ENCODE measurements at places on chromosomes 1 and 21. TPM values are rescaled to one million over a fixed set of nuclear protein-coding genes. Genes with fewer than 3 reads are reported as not detected.

RSBN1 gene
- total RNA-seq: 12.4 TPM

C1orf74 gene
- total RNA-seq: 5.7 TPM

- DNase-seq: peak; percentile 92
These were observed 98.8 kb downstream of the RASAL2 start for GRCh38 chr1:178192686-178193085.

DNA sequence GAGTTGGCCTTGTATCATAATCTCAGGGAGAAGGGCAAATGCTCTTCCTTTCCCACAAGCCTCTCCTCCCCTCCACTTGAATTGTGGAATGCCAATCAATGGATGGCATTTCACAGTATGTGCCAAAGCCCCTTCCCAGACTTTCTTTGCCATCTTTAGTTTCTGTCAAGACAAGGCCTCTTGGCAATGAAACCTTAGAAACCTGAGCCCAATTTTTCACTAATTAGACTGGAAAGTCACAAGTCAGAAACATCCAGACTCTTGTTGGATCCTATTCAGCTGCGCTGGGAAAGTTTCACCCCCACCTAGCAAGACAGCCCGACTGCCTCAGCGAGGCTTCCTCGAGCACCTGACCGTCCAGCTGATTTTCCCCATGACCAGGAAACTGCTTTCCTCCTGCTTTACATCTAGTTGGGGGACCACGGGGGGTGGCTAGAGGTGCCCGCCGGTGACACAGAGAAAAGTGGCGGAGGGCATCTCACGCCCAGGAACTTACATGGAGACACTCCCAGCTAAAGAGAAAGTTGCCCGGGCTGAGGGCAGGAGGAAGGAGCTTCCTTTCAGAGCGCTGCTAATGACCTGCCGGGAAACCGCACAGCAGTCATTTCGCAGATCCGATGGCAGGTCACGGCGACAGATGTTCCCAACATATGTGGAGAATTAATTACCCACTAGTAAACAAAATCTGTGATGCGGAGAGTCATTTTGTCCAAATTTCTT is 302.6 kb upstream of the RRP15 start:
- DNase-seq: no peak

- DNase-seq: peak; percentile 39
These were observed 1.0 kb downstream of the CDKN2C start for GRCh38 chr1:50970931-50971582.

AMPD1 gene
- total RNA-seq: not detected

DNA sequence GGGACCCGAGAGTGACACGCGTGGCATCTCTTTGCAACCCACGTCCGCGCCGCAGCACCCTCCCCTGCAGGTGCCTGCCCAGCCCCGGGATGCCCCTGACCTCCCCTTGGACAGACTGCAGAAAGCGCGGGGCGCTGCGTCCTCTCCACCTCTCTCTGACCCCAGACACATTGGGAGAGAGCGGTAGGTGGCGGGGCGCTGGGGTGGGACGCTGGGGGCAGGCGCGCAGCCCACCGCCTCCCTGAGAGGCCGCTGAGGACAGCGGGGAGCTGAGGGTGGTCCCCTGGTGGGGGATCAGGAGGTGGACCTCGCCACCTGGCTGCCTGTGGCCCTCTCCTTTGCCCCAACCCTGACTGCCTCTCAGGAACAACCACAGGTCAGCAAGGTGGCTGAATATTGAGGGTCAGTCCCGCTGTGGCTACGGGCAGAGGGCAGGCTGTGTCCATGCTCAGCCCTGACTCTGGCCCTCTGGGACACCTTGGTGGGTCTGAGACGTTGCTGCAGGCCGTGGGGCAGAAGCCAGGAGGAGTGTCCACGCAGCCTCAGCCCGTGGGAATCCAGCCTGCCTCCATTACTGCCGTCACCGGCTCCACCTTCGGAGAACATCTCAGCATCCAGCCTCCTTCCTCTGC is 761 bp upstream of the UBE2J2 start:
- DNase-seq: no peak

DNA sequence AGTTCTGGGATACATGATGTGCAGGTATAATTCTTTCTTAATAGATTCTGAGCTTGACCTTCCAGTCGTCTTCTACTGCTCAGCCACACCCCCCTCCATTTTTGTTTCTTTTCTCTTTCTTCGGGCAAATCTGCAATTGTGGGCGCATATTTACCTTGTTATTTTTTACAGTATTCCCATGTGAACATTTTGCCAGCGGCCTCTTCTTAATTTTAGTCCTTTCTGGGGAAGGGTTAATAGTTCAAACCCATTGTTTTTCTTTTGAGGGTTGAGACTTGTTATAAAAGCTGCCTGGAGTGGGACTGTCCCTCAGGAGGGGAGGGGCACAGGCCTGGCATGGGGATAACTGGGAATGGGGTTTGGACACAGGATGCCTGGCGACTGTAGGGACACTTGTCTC is 40.3 kb downstream of the PBX1 start:
- DNase-seq: peak; percentile 51

LCA5L gene
- total RNA-seq: 0.30 TPM

FAM72C gene
- total RNA-seq: 5.2 TPM

DNA sequence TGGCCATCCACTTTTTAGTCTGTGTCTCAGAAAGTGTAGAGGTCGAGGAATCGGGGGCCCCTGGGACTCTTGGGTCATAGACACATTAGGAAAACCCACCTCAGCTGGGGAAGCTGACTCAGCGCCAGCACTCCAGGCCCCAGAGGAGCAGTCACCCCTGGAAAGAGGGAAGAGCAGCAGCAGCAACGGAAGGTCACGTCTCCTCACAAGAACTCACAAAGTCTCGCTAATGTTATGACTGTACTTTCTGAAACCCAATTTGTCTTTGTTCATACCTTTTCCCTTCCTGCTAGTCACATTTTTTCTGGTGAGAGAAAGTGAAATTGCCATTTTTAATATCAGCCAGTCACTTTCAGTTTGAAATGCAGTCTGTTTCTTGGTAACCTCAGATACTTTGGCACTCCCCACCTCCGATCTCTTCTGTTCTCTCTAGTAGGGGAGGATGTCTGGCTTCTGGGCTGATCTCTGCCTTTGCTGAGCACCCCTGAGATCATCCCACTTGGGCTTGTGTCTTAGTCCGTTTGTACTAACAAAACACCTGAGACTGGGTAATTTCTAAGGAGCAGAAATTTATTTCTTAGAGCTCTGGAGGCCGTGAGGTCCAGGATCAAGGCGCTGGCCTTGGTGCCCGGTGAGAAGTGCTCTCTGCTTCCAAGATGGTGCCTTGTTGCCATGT is 6.0 kb upstream of the NLRP3 start:
- DNase-seq: no peak

DNA sequence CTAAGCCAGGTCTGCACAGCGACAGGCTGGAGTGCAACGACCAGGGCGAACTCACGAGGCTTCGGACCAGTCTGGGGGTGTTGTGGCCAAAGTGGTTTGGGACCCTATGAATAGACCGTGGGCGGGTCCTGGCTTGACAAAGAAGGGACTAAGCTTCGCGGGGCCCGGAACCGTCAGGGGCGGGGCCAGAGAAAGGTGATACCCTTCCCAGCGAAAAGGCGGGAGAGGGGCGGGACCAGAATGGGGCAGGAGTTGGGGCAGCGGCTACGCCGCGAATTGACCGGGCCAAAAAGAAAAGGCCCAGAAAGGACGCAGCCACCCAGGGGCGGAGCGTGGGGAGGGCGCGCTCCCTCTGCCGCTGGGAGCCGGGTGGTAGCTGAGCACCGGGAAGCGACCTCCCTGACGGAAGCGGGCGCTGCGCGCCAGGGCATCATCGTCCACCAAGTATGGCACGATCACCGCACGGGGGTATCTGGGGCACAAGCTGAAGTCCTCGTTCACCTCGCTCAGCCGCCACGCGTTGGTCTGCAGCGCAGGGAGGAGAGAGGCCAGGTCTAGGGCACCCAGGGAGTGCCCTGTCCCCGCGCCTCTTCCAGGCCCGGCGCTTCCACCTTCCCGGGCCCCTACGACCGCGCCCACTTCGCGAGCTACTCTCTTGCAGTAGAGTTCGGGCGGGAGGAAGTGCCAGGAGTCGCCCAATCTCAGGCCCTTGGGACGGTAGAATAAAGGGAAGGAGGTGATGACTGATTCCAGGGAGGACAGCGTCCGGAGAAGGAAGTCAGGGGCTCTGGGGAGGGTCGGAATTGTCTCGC is 6.7 kb upstream of the FAM167B start:
- peak; percentile 78 for DNase-seq

- peak; percentile 50 for DNase-seq
These were observed 13.9 kb downstream of the CRYBG2 start for GRCh38 chr1:26340047-26340481.

DNA sequence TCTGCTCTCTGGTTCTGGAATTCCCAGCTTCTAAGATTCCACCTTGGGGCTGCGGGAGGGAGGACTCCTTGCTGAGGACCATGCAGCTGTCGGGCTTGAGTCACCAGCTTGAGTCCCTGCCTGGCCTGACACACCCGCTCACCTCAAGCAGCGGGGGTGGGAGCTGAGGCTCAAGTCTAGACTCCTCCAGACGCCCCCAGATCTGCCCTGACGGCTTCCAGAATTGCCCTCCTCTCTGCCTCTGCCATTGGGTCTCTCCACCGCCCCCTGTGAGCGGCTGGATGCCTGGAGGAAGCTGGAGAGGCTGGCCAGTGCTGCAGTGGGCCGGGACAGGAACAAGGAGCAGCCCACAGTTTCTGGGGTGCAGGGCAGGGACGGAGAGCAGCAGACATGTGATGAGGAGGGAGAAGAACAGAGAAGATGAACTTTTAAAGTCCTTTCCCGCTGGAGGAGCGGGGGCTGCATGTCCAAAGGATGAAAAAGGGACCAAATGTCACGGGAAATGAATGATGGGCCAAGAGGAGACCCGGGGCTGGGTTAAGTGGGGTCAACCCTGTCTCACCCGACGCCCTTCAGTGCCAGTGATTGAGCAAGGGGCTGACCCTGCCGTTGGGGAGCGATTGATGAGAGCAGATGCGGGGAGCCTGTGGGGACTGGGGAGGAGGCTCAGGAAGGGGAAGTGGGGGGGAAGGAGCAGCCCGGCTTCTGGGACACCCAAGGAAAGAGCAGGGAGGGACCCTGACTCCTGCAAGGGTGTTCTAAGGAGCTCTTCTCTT is 13.5 kb downstream of the CRABP2 start:
- peak; percentile 66 for DNase-seq

DNA sequence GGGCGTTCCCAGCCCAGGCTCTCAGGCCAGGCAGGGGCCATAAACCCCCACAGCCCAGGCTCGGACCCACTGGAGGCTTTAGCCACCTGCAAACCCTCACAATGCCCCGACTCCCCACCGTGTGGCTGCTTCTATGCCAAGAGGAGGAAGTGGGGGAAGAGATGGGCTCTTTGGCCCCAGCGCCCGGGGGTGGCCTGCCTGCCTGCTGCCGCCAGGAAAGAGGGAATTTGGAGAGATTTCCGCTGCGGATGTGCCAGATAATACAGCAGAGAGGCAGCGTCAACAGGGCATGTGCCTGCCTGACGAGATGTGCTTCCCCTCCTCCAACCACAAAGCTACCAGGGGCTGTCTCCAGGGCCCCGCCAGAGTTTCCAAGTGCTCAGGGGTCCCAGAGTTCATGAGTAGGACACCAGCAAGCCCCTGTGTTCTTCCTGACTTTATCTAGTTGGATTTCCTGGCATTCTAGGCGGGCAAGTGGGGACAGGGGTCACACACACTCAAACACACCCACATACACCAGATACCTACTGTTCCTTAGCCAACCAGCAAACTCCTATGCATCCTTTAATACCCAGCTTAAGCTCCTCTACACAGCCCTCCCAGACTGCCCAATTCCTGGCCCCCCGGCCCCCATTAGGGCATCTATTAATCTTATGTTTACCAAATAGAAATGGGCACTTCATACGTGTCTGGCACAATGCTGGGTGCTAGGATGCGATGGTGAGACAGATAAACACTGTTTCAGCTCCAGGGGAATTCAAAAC is 14.1 kb downstream of the EPHA2 start:
- DNase-seq: peak; percentile 69

DNA sequence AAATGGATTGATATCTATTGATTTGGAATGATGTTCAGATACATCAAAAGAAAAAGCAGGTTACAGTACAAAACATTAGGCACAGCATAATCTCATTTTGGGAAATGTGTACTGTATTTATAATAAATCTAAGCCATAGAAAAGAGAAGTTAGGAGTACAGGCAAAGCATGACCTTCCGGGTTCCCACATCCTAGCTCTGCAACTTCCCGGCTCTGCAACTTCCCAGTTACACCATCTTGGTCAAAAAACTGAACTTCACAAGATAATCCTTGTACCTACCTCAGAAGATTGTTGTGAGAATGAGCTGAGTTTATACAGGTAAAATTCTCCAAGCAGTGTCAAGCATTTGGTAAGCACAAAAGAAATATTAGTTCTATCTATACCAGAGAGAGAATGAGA is 21.7 kb upstream of the SLC44A3 start:
- DNase-seq: no peak

- peak; percentile 100 for DNase-seq
These were observed 503.9 kb upstream of the USP24 start for GRCh38 chr1:55718758-55719671.

CCDC24 gene
- 10.6 TPM for total RNA-seq

DNA sequence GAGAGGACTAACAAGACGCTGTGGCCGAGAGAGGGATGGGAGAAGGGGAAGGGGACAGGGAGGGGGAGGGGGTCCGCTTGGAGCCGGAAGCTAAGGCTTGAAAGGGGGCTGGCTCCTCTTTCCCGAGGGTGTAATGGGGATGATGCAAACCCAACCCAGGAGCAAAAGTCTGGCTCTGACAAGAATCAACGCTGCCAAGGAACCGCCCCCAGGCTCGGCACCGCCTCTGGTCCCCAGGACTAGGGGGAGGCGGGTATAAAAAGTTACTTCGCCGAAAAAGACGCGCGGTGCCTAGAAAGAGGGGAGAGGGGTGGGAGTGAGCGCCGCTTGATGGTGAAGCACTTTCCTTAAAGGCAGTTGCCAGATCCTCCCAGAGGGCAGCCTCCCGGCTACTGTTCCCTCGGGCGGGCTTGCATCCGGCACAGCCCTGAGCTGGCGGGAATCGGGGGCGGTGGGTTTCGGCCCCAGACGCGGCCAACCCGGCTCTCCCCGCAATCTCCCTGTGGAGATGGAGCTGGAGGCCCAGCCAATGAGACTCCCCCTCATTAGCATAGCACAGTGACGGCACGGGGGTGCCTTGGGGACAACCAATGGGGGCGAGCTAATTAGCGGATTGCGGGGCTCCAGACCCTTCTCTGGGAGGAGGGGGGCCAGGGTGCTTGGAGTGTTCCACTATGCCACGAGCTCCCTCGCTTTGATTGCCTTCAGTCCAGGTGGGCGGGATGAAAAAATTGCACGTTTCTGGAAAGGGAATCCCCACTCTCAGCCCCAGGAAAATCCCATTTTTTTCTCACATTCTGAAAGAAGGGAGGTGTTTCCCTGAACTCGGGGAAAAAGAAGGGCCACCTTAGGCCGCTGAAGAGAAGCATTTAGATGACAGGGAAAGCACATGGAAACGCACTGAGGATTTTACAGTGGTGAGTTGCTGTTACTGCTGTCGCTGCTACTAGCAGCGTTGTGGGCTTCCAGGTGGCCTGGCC is at the start of gene KCNT2:
Gene KCNT2 (minus strand): TSS at position 51 of the 980 bp plus-strand sequence. CDS start 131 bp downstream, outside the sequence.
- peak; percentile 68 for DNase-seq

GRCh38 chr21:42681296-42682206 is 28.1 kb downstream of the PDE9A start:
- no peak for DNase-seq

EPHX1 gene
- 55.3 TPM for total RNA-seq

GRCh38 chr1:164769486-164770130 is 210.6 kb downstream of the PBX1 start:
- no peak for DNase-seq

Data from M059J (cell line).